ENCODE measurements at places on chromosomes 16 and 17. TPM values are rescaled to one million over a fixed set of nuclear protein-coding genes. Genes with fewer than 3 reads are reported as not detected.

ACSM2B gene
- not detected for polyA plus RNA-seq

ABI3 gene
- polyA plus RNA-seq = 19.0 TPM

TPPP3 gene
- not detected for polyA plus RNA-seq

BRIP1 gene
- 0.71 TPM for polyA plus RNA-seq
